ENCODE measurements at places on chromosomes 6 and 20.

GRCh38 chr20:36975099-36975818 is 23.8 kb upstream of the SAMHD1 start:
- no peak for DNase-seq

GRCh38 chr20:8400486-8400885 is 268.4 kb downstream of the PLCB1 start:
- DNase-seq, result no peak

- no peak for DNase-seq
Observed at GRCh38 chr6:134802426-134803058, 147.4 kb downstream of the ALDH8A1 start.

- DNase-seq, result no peak
Observed at GRCh38 chr20:49916146-49917002, 1.0 kb upstream of the SPATA2 start.

GRCh38 chr6:117079951-117080350 is 185.4 kb upstream of the VGLL2 start:
- DNase-seq, result no peak

All from left lung (tissue), 14 donors.